ENCODE measurements at places on chromosomes 16 and 17.
A peak's percentile ranks its signal among the peaks of the same experiment; 100 is the strongest.

- DNase-seq: no peak
Observed at GRCh38 chr16:71357681-71358080, 842 bp upstream of the CALB2 start.

GRCh38 chr17:7282752-7283321 lies 1.3 kb downstream of the SLC2A4 start:
- no peak for DNase-seq

DNA sequence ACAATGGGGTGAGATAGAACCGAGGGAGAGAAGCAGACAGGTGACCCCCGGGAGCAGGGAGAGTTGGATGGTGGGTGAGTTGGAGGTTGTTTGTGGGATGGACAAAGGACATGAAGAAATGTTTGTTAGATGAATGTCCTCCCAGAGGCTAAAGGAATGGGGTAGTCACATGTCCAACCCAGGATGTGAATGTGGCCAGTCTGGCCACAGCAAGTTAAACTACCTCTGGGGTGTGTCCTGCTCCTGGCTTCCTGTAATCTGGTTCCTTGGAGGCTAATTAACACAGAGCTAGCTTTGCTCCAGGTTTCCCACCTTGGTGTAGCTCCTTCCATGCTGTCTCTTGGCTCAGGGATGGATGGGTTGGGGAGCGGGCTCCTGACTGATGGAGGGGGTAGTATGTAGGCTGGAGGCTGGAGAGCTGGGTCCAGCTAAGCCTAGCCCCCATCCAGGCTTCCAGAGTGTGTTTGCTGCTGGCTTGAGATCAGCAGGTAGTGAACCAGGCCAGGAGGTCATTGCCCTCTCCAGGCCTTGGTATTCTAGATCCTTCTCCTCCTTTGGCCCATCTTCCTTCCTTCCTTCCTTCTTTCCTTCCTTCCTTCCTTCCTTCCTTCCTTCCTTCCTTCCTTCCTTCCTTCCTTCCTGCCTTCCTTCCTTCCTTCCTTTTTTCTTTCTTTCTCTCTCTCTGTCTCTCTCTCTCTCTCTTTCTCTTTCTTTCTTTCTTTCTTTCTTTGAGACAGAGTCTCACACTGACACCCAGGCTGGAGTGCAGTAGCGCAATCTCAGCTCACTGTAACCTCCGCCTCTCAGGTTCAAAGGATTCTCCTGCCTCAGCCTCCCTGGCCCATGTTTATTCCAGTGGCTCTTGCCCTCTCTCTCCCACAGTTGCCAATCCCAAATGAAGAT lies 28.0 kb upstream of the UBE2G1 start:
- no peak for DNase-seq

DNA sequence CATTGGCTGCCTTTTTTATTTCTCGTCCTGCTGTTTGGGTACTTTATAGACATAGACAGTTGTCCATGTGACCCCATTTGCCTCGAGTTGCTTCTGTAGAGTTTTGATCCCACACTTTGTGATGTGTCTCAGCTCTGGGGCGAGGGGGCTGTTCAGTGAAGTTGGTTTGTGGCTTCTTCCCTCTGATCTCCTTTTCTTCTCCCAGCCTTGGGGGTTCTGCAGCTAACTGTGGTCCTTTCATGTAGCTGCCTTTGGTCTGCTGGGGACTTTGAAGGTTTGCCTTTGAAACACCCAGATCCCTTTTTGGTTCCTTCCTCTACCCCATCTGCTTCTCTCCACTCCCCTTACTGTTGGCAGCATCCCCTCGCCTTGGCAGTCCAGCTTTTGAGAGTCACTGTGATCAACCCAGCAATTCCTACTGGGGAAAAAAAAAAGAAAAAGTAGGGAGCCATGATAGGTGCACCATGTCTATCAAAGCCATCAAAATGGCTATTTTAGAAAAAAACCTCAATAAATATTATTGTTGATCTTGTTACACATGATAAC lies 728.8 kb upstream of the RBFOX1 start:
- DNase-seq: no peak

- DNase-seq: no peak
Observed at GRCh38 chr17:4318186-4318585, 48.3 kb downstream of the UBE2G1 start.

DNA sequence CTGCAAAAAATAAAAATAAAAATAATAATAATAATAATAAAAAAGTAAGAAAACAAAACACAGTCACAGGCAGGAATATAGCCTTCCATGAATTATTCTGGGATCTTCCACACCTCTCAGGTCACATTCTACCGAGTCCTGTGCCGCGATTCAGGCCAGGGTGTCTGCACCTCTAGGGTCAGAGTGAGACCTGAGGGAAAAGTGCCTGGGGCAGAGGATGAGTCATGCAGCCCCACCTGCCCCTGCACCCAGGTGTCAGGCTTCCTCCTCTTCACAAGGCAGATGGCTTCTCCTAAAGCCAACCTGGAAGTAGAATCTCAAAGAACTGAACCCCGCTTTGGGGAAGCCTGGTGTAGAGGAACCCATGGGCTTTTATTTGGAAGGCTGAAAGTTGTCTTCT lies 283.7 kb downstream of the CPPED1 start:
- no peak for DNase-seq

- no peak for DNase-seq
Observed at GRCh38 chr16:85465328-85466303, 147.5 kb upstream of the GSE1 start.

DNA sequence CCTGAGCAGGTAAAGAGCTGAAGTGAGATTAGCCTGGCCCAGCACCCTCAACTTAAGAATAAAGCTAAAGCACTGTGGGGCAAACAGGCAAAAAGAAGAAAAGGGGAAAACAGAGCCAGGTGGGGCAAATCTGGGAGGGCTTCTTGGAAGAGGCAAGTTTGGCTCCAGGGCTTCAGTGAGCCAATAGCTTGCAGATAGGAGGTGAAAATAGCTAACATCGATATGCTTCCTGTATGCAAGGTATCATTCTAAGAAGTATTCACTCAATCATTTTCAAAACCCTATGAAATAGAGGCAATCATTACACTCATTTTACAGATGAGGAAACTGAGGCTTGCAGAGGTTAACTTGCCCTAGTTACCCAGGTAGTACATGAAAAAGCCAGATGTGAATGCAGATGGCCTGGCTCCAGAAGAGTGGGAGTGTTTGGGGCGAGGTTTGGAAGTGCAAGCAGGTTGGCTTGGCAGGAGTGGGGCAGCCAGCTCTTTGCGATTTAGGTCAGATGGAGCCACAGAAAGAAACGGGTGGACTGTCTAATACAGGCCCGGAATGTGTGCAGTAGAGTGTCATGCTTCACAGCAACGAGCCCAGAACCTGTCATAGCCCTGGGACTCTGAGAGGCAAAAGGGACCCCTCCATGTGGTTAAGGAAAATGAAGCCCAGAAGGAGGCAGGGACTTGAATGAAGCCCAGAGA lies 5.7 kb downstream of the WNT3 start:
- DNase-seq: no peak

- no peak for DNase-seq
Observed at GRCh38 chr16:77564791-77565390, 130.1 kb upstream of the ADAMTS18 start.

GRCh38 chr16:69049603-69050375 lies 55.7 kb upstream of the HAS3 start:
- no peak for DNase-seq

DNA sequence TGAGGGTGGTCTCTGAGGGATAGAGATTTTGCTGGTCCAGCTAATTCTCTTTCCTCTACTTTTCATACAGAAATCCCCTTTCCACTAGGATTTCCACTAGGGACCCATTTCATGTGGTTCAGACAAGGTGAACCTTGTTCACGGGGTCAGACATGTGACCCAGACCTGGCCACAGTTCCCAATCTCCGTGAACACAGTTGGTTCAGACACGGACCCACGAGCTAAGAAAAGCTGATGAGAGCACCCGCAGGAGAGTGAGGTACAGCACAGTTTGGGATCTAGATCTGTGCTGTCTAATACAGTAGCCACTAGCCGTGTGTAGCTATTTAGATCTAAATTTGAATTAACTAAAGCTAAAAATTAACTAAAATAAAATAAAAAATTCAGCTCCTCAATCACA lies 88.1 kb downstream of the AXIN2 start:
- no peak for DNase-seq

GRCh38 chr16:89443727-89444084 lies 46.7 kb downstream of the ANKRD11 start:
- no peak for DNase-seq

DNA sequence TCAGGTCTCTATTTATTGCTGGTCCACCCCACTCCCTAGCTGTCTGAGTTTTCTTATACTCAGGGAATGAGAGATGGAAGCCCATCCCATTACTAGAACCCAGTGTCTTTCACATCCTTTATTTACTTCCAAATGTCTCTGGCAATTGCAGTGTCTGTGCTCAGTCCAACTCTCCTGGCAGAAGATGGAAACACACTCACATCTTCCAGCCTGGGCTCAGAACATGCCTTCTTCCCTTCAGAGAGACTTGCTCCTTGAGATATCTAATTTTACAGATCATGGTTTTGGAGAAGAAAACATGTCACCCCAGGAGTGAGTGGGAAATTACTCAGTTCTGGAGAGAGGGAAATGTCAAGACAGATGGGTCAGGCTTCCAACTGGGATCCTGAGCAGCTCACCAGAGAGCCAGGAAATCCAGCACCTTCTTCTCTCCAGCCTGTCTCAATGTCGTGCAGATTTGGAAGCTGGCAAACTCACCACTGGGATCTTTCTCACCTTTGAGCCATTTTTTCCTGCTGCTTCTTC lies 494.4 kb downstream of the HS3ST4 start:
- DNase-seq: no peak

DNA sequence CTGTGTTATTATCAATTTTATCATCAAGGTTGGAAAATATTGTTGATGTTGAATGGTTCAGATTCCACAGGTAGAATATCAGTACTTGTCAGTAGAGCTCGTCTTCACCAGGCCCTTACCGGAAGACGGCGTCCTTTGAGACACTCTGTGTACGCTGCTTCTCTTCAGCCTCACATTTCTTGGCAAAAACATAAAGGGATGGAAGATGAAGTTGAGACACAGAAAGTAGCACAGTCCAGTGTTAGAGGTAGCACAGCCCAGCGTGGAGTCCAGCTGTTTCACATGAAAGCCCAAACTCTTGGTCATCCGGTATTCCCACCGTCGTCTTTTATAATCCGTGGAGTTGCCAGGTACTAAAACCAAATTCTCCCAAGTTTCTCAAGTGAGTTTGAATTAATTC lies 30.4 kb downstream of the ATP2C2 start:
- no peak for DNase-seq

DNA sequence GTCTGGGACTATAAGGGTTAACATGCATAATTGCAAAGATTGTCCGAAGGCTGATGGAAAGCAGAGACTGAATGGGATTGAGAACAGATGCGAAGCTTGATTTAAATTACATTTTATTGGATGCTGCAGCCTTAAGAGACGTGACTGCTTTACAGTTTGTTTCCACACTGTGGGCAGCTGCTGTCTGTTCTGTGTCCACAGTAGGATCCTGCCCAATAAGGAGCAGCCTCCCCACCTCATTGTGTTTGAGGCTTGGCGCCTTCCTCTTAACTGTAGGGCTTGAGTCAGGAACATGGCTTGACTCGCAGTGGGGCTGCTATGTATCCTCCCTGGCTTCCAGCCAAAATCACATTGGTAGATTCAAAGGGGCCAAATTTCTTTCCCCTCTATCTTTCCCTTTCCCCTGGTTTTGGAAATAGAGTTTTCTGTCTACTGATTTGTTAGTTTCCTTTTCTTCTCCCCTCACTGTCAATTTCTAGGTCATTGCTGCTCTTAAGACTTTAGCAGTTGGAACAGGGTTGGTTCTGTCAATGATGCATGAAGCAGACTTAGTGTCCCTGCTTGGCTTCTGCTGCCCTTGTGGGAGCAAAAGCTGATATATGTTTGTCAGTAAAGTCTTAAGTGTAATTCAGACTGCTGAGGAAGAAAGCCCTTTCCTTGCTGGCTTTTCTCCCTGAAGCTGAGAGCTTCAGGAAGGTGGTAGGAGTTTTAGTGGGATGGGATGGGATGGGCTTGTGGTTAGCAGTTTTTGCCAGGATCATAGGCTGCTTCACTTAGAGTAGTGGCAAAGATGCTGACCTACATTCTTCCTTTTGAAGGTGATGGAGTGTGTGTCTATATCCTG lies 5.0 kb upstream of the RARA start:
- DNase-seq: peak; percentile 85

- DNase-seq: no peak
Observed at GRCh38 chr16:11163761-11164261, 92.2 kb downstream of the SOCS1 start.

- no peak for DNase-seq
Observed at GRCh38 chr17:80254396-80255251, 6.0 kb upstream of the RNF213 start.

- no peak for DNase-seq
Observed at GRCh38 chr16:51141106-51141505, 10.0 kb downstream of the SALL1 start.

GRCh38 chr17:50173335-50173941 lies 7.6 kb downstream of the SGCA start:
- DNase-seq: peak; percentile 89

DNA sequence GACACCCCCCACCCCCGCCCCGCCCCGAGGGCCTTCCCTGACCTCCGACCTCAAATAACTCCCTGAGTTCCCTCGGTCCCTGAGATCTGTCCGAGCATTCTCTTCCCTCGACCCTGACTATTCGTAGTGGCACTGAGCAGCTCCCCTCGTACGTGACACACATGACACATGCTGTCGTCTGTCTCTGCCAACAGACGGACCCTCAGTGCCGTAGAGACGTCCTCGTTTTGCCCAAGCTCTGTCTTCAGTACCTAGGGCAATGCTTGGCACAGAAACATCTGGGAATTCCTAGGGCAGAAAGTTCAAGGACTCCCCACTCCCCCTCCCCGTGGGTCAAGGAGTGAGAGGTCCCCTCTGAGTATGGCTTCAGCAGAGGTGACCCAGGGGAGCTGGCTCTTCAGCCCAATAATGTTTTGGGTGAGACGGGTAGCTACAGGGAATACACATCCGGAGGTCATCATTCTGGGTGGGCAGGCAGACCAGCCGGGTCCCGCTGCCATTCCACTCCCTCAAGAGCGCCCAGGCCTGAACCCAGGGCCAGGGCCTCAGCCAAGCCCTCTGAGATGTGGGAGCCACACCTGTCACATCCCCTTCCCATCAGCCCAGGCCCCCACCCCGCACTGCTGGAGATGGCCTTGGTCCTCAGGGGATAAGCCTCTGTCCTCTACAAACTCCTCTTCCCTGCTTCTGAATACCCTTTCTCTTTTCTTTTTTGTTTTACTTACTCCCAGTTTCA lies 671 bp upstream of the FADS6 start:
- no peak for DNase-seq

- no peak for DNase-seq
Observed at GRCh38 chr17:82894389-82894788, 54.6 kb upstream of the ZNF750 start.

DNA sequence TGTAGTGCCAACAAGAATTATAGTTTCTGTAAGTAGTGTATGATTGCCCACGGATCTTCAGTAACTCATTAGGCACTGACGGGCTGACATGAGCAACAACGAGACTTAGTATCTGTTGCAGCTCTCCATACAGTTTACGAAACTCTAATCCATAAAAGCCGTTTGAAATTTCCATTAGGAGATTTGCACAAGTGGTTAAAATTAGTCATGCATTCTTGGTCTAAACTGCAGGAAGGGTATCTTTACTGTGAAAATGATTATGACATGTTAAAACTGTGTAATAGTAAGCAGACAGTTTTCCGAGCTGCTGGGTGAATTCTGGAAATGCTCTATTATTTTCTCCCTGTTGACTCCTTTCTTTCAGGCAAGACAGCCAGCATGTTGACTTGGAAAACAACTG lies 605.0 kb downstream of the WWOX start:
- DNase-seq: no peak
